ENCODE measurements at places on chromosomes 7 and 10. TPM values are rescaled to one million over a fixed set of nuclear protein-coding genes. Genes with fewer than 3 reads are reported as not detected.

C10orf62 gene
- total RNA-seq = not detected

SCIN gene
- not detected for total RNA-seq

DBNL gene
- total RNA-seq = 74.1 TPM

JMJD1C gene
- 68.7 TPM for total RNA-seq

CNNM1 gene
- 1.6 TPM for total RNA-seq

ETV1 gene
- total RNA-seq = 89.4 TPM

ZNF853 gene
- 9.2 TPM for total RNA-seq

BMPER gene
- total RNA-seq = not detected

DNA sequence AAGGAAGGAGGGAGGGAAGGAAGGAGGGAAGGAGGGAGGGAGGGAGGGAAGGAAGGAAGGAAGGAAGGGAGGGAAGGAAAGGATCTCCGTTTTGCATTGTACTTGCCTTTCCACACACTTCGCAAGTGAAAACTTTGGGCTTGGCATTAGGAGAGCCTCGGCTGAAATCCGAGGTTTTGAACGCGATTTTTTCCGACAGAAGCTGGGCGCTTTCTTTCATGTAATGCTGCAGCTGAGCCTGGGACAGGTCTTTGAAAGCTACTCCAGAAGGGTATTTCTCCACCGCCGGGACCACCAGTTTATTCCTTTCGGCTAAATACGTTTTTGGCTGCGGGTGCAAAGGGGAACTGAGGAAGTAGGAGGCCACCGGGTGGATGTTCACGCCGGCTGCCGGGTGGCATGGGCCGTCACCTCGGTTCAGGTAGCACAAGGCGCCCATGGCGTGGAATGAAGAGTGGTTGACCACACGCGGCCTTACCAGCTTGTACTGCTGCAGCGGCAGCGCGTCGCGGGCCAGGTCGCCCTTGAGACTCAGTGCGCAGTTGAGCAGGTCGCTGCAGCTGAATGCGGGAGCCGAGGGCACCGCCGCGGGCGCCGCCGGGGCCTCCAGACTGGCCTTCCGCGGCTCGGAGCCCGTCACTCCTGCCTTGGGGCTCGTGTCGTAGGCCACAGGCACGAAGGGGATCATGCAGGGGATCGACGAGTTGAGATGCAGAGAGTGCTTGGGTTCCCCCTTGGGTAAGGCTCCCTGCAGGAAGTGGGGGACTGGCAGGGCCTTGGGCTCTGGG, 825 bp downstream of the FEZF1 start:
- H3K4me3 ChIP-seq = peak overlapping the region; percentile 40
- peaks cover 99% of the 10 kb centered on the region for H3K27me3 ChIP-seq
- H3K36me3 ChIP-seq = no peaks in the 10 kb centered on the region
- no peak overlapping the region for H3K27ac ChIP-seq
- no peak for DNase-seq
- H3K4me1 ChIP-seq = peaks cover 34% of the 10 kb centered on the region

DNA sequence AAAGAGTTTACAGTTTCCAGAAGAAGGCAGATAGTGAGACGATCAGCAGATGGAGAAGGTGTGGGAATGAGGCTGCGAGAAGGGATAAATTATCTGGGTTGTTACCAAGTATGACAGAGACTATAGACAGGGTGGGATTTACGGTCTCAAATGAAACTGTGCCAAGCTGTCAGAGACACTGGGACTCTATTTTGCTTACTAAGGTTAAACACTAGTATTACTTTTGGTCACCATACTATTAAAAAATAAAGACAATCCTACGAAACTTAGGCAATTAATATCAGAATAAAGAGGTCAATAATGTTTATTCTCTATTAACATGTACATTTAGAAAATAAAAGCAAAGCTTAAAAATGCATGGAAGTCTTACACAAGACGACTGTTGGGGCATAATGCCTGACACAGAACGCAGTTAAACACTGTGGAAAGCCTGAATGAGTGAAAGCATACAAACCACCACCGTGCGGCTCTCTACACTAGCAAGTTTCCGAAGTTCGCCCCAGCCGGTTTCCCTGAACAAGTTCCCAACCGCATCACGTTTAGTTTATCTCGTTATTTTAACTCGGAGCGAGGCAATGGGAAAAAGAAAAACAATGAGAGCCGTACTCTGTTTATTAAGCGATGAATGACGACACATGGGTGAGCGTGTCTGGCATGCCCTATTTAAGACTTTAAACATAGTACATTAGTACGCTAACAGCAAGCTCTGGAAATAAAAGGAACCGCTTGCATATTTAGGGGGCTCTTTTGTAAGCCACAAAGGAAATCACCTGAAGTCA, 909 bp upstream of the CC2D2B start:
- H3K4me1 ChIP-seq = peaks cover 17% of the 10 kb centered on the region
- H3K27me3 ChIP-seq = peaks cover 4% of the 10 kb centered on the region
- H3K36me3 ChIP-seq = peaks cover 5% of the 10 kb centered on the region
- peak; percentile 25 for DNase-seq
- peak overlapping the region; percentile 93 for H3K4me3 ChIP-seq
- H3K27ac ChIP-seq = no peak overlapping the region

DNA sequence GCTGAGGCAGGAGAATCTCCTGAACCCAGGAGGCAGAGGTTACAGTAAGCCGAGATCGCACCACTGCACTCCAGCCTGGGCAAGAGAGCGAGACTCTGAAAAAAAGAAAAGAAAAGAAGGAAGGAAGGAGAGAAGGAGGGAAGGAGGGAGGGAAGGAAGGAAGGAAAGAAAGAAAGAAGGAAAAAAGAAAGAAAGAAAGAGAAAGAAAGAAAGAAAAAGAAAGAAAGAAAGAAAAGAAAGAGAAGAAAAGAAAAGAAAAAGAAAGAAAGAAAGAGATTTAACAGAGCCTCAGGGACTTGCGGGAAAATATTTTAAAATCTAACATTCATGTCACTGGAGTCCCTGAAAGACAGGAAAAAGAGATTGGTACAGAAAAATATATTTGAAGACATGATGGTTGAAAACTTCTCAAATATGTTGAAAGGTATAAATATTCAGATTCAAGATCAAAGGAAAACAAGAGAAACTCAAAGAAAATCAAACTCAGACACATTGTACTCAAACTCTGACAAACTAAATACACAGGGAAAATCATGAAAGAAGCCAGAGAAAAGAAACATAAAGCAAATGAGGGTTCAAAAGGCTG, 25.3 kb upstream of the DNAAF5 start:
- no peak for DNase-seq
- no peak overlapping the region for H3K4me3 ChIP-seq
- H3K36me3 ChIP-seq = peaks cover 3% of the 10 kb centered on the region
- H3K27ac ChIP-seq = no peak overlapping the region
- H3K4me1 ChIP-seq = peaks cover 10% of the 10 kb centered on the region

GRCh38 chr7:137891016-137891655, 44.4 kb upstream of the DGKI start:
- H3K4me1 ChIP-seq = peaks cover 10% of the 10 kb centered on the region
- H3K27ac ChIP-seq = no peak overlapping the region
- DNase-seq = no peak
- no peak overlapping the region for H3K4me3 ChIP-seq
- H3K36me3 ChIP-seq = peaks cover 16% of the 10 kb centered on the region

DNA sequence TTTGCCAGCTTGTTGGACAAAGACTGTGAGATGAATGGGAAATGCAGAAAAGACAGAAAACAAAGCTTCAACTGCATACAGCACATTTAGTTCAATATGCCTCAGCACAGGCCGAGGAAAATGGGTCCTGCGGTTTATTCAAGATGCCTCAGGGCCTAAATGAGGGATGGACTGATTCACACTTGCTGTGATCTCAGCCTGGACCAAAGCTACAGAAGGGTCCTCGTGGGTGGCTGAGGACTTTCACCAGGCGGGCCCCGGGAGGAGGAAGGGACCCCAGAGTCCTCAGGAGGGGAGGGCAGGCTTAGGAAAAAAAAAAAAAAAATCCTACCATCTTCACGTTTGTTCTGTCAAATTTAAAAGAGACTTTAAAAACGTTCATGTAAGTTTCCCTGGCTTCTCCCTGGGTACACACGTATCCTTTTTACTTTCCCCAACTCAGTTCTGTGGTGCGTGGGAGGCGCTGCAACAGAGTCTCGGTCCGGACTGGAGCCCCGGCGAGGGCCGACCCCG, 624 bp upstream of the ZNF783 start:
- no peaks in the 10 kb centered on the region for H3K27me3 ChIP-seq
- DNase-seq = no peak
- H3K4me1 ChIP-seq = peaks cover 15% of the 10 kb centered on the region
- H3K36me3 ChIP-seq = no peaks in the 10 kb centered on the region
- no peak overlapping the region for H3K27ac ChIP-seq

DNA sequence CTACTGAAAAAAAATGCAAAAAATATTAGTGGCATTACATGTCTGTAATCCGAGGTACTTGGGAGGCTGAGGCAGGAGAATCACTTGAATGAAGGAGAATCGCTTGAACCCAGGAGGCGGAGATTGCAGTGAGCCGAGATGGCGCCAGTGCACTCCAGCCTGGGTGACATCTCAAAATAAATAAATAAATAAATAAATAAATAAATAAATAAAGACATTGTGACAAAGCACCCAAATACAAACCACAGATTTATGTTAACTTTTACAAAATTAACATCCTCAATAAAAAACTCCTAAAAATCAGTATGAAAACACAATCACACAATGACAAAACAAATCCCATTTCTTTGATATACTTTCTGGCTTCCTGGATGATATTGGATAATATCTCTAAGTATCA, 808.3 kb downstream of the REEP3 start:
- no peaks in the 10 kb centered on the region for H3K4me1 ChIP-seq
- peaks cover 5% of the 10 kb centered on the region for H3K36me3 ChIP-seq
- no peak overlapping the region for H3K27ac ChIP-seq
- no peak for DNase-seq

- no peaks in the 10 kb centered on the region for H3K36me3 ChIP-seq
- no peak overlapping the region for H3K27ac ChIP-seq
These were observed 58.9 kb downstream of the MICALL2 start for GRCh38 chr7:1400371-1400770.

GRCh38 chr7:142853739-142854371, 1.0 kb upstream of the EPHB6 start:
- peak overlapping the region; percentile 93 for H3K4me3 ChIP-seq
- H3K27ac ChIP-seq = no peak overlapping the region
- no peaks in the 10 kb centered on the region for H3K36me3 ChIP-seq
- peaks cover 9% of the 10 kb centered on the region for H3K4me1 ChIP-seq
- peak; percentile 65 for DNase-seq
- peaks cover 31% of the 10 kb centered on the region for H3K27me3 ChIP-seq

DNA sequence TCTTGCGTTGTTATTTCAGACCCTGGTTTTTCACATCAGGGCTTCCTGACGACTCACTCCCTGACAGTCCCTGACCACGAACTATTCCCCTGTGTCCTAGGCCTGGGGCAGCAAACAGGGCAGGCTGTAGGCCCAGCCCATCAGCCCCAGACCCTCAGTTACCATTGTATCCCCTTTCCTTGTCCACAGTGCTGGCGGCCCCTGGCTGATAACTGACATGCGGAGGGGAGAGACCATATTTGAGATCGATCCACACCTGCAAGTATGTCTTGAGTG, 50.5 kb upstream of the TRIM8 start:
- peaks cover 2% of the 10 kb centered on the region for H3K36me3 ChIP-seq
- no peaks in the 10 kb centered on the region for H3K27me3 ChIP-seq
- H3K27ac ChIP-seq = peak overlapping the region; percentile 43
- peaks cover 24% of the 10 kb centered on the region for H3K4me1 ChIP-seq
- no peak for DNase-seq

DNA sequence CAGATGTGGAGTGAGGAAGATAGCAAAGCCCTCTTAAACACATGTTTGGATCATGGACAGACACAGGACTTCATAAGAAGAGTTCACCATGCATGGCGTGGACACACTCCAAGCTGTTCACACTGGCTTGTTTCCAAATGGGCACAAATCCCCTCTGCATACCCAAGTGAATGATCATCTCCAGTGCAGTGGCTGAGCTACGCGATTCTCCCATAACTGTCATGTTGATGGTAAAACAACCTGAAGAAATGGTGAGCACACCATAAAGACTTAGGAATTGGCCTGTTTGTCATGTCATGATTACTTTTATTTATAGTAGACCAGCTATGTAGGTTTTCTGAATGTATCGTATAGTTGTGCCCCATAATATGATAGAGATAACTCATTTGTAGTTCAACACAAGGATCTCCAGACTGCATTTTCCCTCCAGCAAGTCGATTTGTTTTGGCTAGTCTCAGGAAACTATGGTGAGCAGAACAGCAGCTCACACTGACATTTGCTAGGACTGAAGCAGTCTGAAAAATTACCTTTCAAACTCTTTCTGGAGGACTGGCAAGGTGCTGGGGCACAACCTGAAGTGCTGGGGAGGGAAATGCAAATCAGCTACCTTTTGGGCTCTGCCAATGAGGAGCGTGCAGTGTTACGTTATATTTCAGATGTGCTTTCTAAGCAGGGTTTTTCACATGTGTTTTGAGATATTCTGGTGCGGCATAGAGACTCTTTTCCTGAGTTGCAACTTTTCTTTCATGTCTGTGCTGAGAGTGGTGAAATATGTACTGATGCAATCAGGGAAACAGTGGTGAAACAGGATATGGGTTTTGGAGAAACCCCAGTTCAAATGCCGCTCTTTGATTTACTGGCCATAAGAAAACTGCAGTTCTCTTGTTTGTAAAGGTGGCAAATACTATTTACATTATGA, 629.6 kb upstream of the DPP6 start:
- no peak overlapping the region for H3K27ac ChIP-seq
- H3K27me3 ChIP-seq = no peaks in the 10 kb centered on the region
- H3K36me3 ChIP-seq = peaks cover 8% of the 10 kb centered on the region
- H3K4me3 ChIP-seq = no peak overlapping the region
- no peaks in the 10 kb centered on the region for H3K4me1 ChIP-seq
- no peak for DNase-seq

DNA sequence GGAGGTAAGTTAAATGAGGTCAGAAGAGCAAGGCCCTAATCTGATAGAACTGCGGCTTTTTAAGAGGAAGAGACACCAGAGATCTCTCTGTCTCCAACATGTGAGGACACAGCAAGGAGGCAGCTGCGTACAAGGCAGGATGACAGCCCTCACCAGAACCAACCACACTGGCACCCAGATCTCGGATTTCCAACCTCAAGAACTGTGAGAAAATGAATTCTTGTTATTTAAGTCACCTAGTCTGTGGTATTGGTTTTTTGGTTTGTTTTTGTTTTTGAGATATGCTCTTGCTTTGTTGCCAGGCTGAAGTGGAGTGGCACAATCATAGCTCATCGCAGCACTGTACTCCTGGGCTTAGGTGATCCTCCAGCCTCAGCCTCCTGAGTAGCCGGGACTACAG, 127.2 kb downstream of the DLG5 start:
- DNase-seq = no peak
- peaks cover 5% of the 10 kb centered on the region for H3K36me3 ChIP-seq
- H3K27me3 ChIP-seq = no peaks in the 10 kb centered on the region
- H3K27ac ChIP-seq = no peak overlapping the region
- peaks cover 13% of the 10 kb centered on the region for H3K4me1 ChIP-seq

GRCh38 chr7:131039355-131039762, 288.3 kb upstream of the MKLN1 start:
- no peaks in the 10 kb centered on the region for H3K36me3 ChIP-seq
- peaks cover 5% of the 10 kb centered on the region for H3K27me3 ChIP-seq
- H3K4me1 ChIP-seq = peaks cover 14% of the 10 kb centered on the region
- DNase-seq = no peak

GRCh38 chr7:139523199-139523941, at the start of gene CLEC2L:
CLEC2L (plus strand) TSS chr7:139523685; CDS start chr7:139523928, 243 bp downstream.
- peaks cover 55% of the 10 kb centered on the region for H3K27me3 ChIP-seq
- DNase-seq = no peak
- H3K36me3 ChIP-seq = peaks cover 3% of the 10 kb centered on the region

GRCh38 chr7:106357675-106358074, 72.9 kb upstream of the NAMPT start:
- H3K36me3 ChIP-seq = no peaks in the 10 kb centered on the region
- peaks cover 21% of the 10 kb centered on the region for H3K27me3 ChIP-seq
- H3K4me1 ChIP-seq = no peaks in the 10 kb centered on the region
- H3K27ac ChIP-seq = no peak overlapping the region
